ENCODE measurements at places on chromosomes 4 and X.
A peak's percentile ranks its signal among the peaks of the same experiment; 100 is the strongest.

DNA sequence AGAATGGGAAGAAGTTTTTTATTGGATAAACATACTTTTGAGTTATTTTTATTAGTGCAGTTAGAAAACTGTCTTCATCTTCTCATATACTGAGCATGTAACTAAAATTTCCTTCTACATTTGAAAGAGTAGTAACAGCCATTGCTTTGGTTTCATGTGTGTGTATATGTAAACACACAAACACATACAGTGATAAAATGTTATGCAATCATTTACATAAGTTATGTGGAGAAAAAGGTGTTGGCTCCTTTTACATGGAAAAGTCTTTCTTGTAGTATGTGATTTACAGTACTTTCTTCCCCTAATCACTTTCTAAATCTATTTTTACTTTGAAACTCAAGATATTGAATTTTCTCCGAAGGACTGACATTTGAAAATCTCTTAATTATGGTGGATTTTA lies 194.3 kb upstream of the PACRGL start:
- no peak for DNase-seq

GRCh38 chr4:119227690-119228089 lies 15.2 kb downstream of the USP53 start:
- DNase-seq = no peak

GRCh38 chrX:43224496-43224895 lies 431.6 kb upstream of the MAOA start:
- no peak for DNase-seq

- no peak for DNase-seq
Measured at GRCh38 chr4:22500831-22501714, 14.8 kb downstream of the ADGRA3 start.

GRCh38 chrX:69150281-69150960 lies 14.8 kb downstream of the PJA1 start:
- DNase-seq = no peak

- no peak for DNase-seq
Measured at GRCh38 chr4:81789741-81790399, 318.2 kb upstream of the RASGEF1B start.

DNA sequence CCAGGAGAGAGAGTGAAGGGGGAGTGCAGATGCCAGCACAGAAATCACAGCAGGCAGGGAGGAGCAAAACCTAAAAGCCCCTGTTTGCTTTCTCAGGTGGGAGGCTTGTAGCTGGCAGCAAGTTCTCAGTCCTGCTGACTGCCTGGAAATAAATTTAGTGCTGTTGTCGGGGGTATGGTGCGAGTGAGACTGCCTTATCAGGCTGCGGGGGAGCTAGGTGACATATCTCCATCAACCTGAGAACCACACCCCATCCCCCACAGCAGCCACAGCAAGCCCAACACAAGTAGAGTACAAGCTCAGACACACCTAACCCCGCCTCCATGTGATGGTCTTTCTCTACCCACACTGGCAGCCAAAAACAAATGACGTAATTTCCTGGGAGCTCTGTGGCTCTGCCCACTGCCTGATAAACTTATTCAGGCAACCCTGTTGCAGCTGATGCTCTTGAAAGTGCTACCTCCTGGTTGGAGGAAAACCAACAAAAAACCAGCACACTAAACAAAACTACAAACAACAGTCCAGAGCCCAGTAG lies 953.4 kb upstream of the NDST4 start:
- DNase-seq = no peak

DNA sequence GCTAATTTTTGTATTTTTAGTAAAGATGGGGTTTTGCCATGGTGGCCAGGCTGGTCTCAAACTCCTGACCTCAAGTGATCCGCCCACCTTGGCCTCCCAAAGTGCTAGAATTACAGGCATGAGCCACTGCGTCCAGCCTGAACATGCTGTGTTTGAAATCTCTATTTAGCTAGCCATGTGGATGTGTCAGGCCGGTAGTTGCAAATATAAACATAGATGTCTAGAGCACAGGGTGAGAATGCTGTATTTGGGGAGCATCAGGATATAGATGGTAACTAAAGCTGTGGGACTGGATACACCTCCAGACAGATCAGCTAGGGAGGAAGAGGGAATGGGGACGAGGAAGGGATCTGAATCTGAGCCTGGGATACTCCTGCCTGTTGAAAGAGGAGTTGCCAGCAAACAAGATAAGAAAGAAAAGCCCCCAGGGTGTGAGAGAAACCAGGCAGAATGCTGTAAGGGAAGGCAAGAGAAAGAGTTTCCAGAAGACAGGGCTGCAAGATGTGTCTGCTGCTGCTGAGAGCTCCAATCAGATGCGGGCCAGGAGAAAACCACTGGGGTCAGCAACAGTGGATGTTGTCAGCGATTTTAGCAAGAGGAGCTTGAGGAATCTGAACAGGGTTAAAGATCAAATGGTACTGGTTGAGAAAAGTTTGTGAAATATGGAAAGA lies 177.4 kb downstream of the PALLD start:
- DNase-seq = no peak

DNA sequence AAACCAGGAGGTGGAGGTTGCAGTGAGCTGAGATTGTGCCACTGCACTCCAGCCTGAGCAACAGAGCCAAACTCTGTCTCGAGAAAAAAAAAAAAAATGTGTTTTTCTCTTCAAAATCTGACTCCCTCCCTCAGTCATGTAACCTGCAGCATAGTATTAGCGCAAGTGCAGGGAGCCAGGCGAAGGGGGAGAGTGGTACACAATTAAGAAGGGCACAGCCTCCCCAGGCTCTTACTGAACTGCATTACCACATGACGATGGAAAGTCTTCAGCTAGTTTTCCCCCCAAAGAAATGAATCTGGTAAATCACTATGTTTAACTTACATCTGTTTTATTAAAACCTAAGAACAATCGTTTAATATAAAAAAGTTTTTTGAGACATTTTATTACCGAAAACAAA lies 32.4 kb downstream of the PALLD start:
- DNase-seq = no peak

DNA sequence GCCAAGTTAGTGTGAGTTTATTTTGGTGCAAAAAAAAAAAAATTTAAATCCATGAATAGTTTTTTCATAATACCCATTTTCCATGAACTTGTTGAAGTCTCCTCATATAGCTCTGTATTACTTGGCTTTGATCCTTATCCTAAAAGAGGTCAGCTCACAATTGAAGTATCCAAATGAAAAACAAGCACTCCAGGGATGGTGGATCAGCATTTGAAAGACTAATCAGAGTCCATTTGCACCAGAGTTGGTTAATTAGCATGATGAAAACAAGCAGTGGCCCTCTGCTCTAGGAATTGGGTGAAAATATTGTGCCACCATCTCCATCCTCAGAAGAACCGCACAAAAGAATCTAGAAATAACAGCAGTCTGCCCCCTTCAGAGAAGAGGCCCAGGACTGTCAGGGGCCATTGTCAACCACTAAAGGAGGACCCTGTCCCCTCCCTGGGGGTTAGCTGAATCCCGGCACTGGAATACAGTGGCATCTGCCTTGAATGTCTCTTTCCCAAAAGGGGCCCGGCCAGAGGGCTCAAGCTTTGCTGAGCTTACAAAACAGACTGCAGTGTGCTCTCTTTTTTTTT lies 24.7 kb downstream of the SH3KBP1 start:
- DNase-seq = no peak

- no peak for DNase-seq
Measured at GRCh38 chrX:29762006-29762405, 453.4 kb upstream of the MAGEB2 start.

DNA sequence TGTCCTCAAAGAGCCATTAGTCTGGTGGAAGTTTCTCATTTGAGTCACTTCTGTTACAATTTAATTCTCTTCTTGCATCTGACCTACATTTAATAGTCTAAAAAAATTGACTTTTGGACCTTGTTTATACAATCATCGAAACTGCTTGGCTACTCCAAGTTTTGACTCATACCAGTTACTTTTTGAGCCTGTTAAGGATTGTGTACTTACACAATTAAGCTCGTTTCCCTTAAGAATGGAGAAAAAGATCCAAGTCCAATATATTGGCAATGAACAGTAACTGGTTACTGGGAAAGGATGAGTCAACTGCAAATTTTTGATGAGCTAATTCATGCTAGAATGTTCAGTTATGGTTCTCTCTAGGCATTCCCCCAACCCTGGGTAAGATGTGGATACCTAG lies 58.2 kb downstream of the DCX start:
- DNase-seq = no peak

DNA sequence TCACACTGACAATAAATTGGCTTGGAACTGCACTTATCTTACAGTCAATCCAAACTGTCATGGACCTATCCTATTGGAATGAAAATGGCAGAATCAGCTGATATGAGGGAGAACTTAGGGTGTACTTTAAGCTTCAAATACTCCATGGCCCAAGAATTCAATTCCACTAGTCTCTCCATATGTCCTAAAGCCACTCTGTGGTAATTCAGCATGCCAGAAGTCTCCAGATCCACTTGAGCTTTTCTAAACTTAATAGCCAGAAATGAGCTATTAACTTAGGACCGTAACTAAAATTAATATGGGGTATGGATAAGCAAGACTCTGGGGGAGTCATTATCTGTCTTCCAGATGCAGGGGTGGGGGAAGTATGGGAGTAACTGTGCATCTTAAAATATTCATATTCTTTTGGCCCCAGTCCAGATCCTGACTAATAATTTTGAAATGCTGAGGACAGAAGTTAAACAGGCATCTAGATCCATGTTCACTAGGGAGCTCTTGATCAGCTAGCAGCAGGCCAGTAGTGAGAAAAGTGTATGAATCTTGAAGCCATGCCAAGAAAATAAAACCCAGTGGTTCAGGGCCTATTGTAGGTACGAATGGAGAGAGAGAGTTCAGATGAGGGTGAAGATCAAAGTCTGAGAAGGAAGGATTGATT lies 167.6 kb downstream of the DKK2 start:
- no peak for DNase-seq

DNA sequence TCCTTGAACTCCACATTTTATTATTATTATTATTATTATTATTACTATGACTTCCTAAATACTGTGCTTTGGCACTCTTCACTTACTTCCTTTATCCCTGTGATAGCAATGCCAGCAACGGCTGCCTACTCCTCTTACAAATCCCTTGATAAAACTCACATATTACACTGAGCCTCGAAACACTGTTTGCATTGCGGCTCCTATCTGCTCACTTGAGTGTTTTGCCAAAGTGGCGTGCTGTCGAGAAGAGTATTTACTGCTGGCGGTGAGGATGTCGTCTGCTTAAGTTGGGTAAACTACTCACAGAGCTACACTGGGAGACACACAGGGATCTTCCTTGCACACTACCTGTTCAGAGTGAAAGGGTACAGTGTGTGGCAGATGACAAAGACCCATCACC lies 143.4 kb upstream of the VCX3A start:
- DNase-seq = peak; percentile 24

- DNase-seq = no peak
Measured at GRCh38 chr4:8834681-8835220, 36.9 kb downstream of the HMX1 start.

DNA sequence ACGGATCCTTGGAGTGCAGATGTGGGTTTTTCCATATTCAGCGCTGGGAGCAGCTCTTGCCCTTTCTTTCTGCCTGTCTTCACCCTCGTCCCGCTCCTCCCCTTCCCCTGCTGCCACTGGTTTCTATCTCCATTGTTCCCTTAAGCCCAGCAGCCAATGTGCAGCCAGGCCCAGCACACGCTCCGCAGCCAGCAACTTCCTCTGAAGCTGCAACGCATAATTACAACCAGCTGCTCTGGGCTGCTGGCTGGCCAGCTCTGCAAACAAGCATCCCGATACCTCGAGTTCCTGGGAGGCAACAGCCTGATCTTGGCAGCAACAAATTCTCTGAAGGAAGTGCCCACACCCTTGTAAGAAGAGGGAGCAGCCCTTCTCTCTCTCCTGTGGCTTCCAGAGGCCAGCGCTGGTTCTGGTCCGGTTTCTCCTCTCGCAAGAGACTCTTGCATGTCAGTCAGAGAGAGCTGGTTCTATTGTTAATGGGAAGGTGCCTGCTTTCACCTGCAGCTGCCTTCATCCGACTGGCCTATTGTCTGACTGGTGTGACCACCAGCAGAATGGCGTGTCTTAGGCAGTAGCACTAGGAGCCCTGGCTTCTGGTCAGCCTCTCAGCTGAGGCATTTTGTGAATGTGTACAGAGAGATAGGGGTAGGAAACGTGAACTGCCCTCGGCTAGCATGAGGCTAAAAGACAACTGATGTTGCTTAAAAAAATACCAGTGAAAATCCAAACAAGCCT lies 83.8 kb upstream of the MAML3 start:
- peak; percentile 84 for DNase-seq

DNA sequence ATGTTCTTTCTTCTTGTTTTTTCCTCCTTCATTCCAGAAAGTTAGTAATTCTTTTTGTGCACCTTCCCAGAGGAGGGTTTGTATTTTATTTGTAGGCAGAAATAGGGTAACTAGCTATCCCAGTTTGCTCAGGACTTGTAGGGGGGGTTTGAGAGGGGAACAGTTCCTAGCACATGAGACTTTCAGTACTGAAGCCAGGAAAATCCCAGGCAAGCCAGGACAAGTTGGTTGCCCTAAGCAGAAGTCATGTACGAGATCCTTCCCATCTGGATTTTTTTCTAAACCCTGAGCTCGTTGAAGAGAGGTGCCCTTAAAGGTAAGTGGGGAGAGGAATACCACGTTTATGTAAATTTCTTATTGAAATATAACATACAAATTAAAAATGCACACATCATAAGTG lies 15.6 kb upstream of the TAB3 start:
- no peak for DNase-seq

DNA sequence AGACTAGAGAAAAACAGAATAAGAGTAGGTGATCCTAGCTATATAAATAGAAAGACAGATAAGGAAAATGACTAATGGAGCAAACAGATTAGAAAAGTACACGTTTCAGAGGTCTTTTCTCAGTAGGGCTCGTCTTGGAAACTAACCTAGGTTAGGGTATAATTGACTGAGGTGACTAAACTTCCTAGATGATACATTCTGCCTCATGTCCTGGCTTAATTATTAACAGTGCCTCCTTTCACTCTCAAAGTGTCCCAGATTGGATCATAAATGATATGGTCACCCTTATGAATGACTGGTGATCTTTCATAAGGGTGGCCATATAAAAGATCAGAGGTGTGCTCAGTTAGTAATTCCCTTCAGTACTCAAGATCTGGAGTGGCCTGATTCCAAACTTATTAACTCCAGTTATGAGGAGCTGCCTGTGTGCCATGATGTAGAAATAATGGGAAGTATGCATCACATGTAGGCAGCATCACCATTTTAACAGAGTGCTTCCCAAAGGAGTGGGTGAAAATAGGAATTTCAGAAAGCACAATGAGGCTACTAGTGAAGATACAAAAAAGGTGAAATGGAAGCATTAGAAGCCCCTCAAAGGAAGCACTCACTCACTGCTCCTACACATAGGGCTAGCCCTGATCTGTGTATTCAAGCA lies 14.7 kb upstream of the GRIA3 start:
- DNase-seq = no peak

- DNase-seq = no peak
Measured at GRCh38 chr4:5592272-5592671, 116.1 kb downstream of the EVC2 start.
